ENCODE measurements at places on chromosomes 3 and 15.
A peak's percentile ranks its signal among the peaks of the same experiment; 100 is the strongest.

DNA sequence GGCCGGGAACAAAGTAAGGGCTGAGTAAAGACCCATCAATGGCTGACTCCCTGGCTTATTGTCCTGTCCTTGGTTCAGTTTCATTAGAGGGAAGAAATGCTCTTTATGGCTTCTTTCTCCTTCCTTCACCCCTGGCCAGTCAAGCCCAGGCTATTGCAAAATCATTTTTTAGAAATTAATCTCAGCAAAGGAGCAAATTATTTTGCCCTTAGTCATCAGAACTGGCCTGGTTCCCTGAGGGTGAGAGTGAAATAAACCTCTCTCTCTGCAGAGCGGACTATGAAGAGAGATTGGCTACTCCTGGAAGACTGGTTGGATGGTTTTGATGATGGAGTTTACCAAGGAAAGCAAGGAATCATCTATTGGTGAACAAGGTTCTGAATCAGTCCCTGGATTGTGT lies 52.7 kb upstream of the OXTR start:
- peak; percentile 74 for DNase-seq

DNA sequence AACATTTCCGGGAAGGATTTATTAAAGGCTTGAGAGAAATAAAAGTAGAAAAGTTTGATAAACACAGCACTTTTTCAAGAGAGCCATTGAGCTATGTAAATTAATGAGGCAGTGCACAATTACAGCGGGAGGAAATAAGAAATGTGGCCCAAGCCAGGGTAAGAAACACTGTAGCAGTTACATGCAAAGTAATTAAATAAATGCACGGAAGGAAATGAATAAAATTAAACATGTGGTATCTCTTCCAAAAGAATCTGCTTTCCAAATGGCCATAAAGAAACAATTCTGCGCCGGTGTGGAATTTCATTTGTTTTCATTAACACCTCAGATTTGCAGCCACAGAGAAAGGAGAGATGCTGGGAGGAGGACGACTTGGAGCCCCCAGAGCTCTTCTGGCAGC lies 35.3 kb downstream of the ZPLD1 start:
- no peak for DNase-seq

- DNase-seq: no peak
Measured at GRCh38 chr3:72174040-72174439, 389.1 kb upstream of the PROK2 start.

- no peak for DNase-seq
Measured at GRCh38 chr3:155790272-155790925, 15.7 kb downstream of the C3orf33 start.

GRCh38 chr3:108475220-108475782 lies 35.1 kb downstream of the MYH15 start:
- no peak for DNase-seq

- DNase-seq: no peak
Measured at GRCh38 chr15:70493787-70494516, 269.4 kb downstream of the UACA start.

GRCh38 chr15:41562784-41563198 lies 3.8 kb downstream of the TYRO3 start:
- peak; percentile 69 for DNase-seq

DNA sequence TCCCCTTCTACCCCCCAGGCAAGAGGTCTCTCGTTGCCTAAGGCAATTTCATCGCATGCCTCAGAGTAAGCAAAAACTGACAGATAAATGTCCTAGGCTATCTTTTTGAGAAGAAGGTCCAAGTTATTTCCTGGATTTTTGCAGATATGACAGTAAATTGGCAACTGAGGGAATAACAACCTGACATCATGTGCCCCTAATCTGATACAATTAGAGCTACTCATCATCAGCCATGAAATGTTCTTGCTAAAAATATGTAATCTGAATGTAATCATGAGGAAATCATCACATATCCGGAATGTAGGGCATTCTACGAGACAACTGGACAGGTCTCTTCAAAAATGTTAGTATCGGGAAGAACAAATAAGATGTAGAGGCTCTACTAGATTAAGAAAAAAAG lies 44.1 kb downstream of the TNIK start:
- DNase-seq: peak; percentile 36

DNA sequence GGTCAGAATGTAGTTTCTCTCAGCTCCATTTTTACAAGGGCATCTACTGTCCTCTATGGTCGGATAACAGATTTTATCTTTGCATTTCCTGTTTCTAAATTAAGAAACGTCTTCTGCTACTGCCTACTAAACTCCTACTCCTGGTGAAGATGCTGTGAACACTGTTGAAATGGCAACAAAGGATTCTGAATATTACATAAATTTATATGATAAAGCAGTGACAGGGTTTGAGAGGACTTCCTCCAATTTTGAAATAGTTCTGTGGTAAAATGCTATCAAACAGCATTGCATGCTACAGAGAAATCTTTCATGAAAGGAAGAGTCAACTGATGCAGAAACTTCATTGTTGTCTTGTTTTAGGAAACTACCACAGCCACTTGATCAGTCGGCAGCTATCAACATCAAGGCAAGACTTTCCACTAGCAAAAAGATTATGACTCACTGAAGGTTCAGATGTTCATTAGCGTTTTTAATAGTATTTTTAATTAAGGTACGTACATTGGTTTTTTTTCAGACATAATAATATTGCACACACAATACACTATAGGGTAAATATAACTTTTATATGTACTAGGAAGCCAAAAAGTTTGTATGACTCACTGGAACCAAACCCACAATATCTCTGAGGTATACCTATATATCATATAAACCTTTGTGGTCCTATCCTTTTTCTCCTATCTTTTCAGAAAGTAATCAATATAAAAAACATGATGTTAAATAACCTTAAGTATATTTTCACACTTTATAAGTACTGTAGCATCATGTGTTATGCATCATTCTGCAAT lies 156.1 kb downstream of the STAG1 start:
- DNase-seq: no peak

- no peak for DNase-seq
Measured at GRCh38 chr3:125375950-125376679, 990 bp upstream of the ZNF148 start.

GRCh38 chr15:33154351-33155166 lies 40.0 kb downstream of the FMN1 start:
- peak; percentile 68 for DNase-seq

- no peak for DNase-seq
Measured at GRCh38 chr3:72606005-72606800, 242.0 kb downstream of the SHQ1 start.

DNA sequence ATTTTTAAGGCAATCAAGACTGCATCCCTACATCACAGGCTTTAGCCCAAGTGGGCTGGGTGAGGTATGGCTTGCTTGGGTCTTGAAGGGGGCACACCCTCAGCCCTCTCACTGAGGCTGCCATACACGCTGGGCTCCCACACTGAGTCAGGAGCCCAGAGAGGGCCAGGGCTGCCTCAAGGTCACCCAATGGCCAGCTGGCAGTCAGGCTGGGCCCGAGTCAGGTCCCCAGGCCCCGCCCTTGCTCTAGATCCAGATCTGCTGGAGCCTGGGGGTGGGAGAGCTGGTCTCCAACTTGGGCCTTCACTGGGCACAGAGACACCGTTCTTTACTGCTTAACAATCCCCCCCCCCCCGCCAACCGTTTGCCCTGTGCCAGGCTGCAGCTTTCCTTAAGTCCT lies 88.1 kb downstream of the IQSEC1 start:
- no peak for DNase-seq

- peak; percentile 94 for DNase-seq
Measured at GRCh38 chr3:7682822-7683229, 818.8 kb upstream of the LMCD1 start.

GRCh38 chr3:191348098-191348497 lies 17.8 kb upstream of the UTS2B start:
- DNase-seq: no peak

DNA sequence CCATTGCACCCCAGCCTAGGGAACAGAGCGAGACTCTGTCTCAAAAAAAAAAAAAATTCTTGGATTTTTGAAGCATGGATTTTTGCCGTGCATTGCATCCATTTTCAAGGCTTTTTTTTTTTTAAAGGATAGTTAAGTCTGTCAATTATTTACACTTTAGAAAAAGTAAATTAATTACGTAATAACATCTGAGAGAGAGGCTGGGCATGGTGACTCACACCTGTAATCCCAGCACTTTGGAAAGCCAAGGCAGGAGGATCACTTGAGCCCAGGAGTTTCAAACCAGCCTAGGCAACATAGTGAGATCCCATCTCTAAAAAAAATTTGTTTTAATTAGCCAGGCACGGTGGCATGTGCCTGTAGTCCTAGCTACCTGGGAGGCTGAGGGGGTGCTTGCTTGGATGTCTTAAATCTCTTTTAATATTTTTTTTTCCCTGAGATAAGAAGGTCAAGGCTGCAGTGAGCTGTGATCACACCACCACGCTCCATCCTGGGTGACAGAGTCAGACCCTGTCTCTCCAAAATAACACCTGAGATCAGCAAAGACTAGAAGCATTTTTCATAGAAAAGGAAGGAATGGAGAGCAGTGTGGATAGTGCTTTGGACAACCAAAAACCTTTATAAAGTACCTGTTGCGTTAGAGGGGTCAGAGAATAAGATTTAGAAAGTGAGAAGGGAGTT lies 6.8 kb upstream of the SENP7 start:
- DNase-seq: no peak

- peak; percentile 31 for DNase-seq
Measured at GRCh38 chr3:19934098-19934566, at the start of gene EFHB. TSS of gene EFHB (minus strand) at chr3:19934217. CDS start at chr3:19934018, 199 bp downstream.

GRCh38 chr3:197889204-197889930 lies 60.6 kb upstream of the RPL35A start:
- no peak for DNase-seq

- DNase-seq: peak; percentile 100
Measured at GRCh38 chr3:8443829-8444791, 57.5 kb upstream of the LMCD1 start.

DNA sequence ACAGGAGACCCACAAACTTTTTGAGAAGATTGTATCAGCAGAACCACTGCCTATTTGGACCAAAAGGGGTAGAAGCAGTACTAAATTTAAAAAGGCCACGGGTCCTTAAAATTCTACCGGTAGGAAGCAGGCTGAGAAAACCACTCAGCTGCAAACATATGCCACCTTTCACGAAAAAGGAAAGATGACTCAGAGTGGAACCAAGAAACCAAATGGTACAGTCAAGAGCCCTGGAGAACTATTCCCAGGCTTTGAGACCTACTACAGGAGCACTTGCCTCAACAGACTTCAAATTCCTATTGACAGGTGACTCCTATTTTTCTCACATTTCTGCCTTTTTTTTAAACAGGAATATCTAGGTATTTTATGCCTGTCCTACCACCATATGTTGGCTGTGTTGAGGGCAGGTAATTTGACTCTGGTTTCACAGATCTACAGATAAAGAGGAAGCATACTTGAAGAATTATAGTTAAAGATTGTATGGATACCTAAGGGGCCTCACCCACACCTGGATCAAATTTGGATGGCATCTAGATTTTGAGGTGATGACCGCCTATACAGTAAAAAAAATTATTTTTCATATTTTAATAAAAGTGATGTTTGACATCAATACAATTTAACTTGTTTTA lies 10.1 kb downstream of the GOLIM4 start:
- DNase-seq: no peak

- DNase-seq: peak; percentile 83
Measured at GRCh38 chr15:56758770-56759449, 25.6 kb upstream of the ZNF280D start.

GRCh38 chr15:65110676-65111292 lies 4.2 kb downstream of the UBAP1L start:
- DNase-seq: peak; percentile 80

GRCh38 chr15:73607843-73608242 lies 25.3 kb downstream of the NPTN start:
- no peak for DNase-seq

GRCh38 chr15:75307778-75308390 lies 25.2 kb downstream of the GOLGA6D start:
- DNase-seq: peak; percentile 16
